ENCODE measurements at places on chromosomes 5 and 9. TPM values are rescaled to one million over a fixed set of nuclear protein-coding genes. Genes with fewer than 3 reads are reported as not detected.

The ADAMTS13 gene
- 11.2 TPM for polyA plus RNA-seq

The IL9 gene
- not detected for polyA plus RNA-seq

The TMEFF1 gene
- 33.0 TPM for polyA plus RNA-seq

The PCDHGA9 gene
- 0.04 TPM for polyA plus RNA-seq

The SLC12A2 gene
- 7.3 TPM for polyA plus RNA-seq

The CDH9 gene
- polyA plus RNA-seq = not detected

The CDX1 gene
- polyA plus RNA-seq = not detected

The SLC36A2 gene
- polyA plus RNA-seq = not detected

The FGF18 gene
- polyA plus RNA-seq = 85.1 TPM

The BNC2 gene
- 1.5 TPM for polyA plus RNA-seq

The HRH2 gene
- 12.7 TPM for polyA plus RNA-seq
